CD14-positive monocyte (primary cell): ENCODE measurements at places on chromosomes 11 and 22.
A peak's percentile ranks its signal among the peaks of the same experiment; 100 is the strongest.

GRCh38 chr11:121933694-121934093, 182.3 kb downstream of the BLID start:
- DNase-seq, result no peak
- H3K4me3 ChIP-seq, result no peak overlapping the region
- no peak overlapping the region for H3K27ac ChIP-seq
- H3K27me3 ChIP-seq, result peaks cover 16% of the 10 kb centered on the region
- H3K36me3 ChIP-seq, result no peaks in the 10 kb centered on the region

DNA sequence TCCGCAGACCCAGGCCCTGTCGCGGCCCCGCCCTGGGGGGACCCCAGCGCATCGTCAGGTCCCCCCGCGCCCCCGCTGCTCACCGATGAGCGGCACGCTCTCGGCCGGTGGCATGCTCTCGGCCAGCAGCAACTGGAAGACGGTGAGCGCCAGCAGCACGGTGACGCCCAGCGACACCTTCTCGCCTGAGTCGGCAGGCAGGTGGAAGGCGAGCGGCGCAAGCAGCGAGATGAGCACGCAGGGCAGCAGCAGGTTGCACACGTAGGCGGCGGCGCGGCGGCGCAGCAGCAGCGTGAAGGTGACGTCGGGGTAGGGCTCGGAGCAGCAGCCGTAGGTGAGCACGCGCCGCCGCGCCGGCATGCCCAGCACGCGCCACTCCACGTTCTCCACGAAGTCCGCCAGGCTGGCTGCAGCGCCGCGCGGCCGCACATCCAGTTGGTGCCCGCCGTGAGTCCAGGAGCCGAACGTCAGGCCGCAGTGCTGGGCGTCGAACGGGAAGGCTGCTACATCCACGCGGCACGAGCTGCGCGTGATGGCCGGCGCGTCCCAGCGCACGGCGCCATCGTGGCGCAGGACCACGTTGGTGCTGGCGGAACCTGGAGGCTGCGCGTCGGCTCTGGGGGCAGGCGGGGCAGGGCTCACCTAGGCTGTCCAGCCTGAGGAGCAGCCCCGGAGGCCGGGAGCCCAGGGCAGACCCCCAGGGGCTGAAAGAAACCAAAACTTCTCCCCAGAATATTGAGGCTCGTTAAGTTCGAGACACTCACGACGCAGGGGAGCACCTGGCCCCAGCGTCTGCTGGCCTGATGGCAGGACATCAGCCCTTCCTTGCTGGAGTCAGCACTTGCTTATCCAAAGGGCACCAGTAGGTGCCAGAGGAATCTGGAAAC, 3.8 kb downstream of the CHRNA10 start:
- H3K4me3 ChIP-seq, result no peak overlapping the region
- peaks cover 44% of the 10 kb centered on the region for H3K36me3 ChIP-seq

DNA sequence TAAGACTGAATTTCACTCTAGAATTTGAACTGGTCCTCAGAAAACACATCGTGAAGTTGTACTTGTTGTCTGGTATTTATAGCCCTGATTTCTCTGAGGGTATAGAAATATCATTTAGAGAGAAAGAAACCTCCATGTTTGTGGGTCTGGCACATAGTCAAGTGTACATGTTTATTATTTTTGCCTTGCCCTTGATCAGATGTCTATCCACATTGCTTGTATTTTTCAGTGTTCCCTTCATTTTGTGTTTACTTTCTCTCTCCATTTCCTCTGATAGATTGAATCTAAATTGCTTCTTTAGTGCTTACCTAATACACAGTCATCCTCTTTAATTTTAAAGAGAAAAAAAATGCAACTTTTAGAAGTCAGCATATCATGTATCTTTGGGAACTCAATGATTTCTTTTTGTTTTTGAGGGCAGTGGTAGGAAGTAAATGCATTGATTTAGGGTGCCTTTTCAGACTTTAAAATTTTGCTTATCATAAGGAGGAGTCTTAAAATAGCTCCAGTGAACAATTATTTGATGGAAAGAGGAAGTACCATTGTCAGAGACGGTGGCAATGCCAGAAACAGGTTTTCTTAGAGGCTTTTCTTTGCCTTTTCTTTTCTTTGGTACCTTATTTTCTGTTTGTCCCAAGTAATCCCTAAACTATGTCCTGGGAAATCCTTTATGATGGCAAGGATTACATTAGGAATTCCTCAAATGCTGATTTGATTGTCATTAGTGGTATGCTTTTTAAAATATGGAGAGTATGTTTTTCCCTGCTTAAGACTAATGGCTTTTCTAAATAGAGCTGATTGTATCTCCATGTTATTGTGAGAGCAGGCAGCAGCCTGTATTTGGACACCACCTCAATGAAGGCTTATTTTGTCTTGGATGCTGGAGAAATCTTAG, 29.8 kb upstream of the TECTA start:
- no peaks in the 10 kb centered on the region for H3K4me1 ChIP-seq
- H3K36me3 ChIP-seq, result peaks cover 8% of the 10 kb centered on the region
- DNase-seq, result no peak
- no peak overlapping the region for H3K4me3 ChIP-seq

GRCh38 chr11:19595499-19595839, 117.2 kb upstream of the NAV2 start:
- no peak overlapping the region for H3K27ac ChIP-seq
- DNase-seq, result no peak
- H3K36me3 ChIP-seq, result no peaks in the 10 kb centered on the region
- no peak overlapping the region for H3K4me3 ChIP-seq
- no peaks in the 10 kb centered on the region for H3K4me1 ChIP-seq
- no peaks in the 10 kb centered on the region for H3K27me3 ChIP-seq

- H3K27ac ChIP-seq, result no peak overlapping the region
- no peaks in the 10 kb centered on the region for H3K27me3 ChIP-seq
- no peak for DNase-seq
- H3K4me1 ChIP-seq, result no peaks in the 10 kb centered on the region
Measured at GRCh38 chr11:99371257-99371656, 350.5 kb downstream of the CNTN5 start.

DNA sequence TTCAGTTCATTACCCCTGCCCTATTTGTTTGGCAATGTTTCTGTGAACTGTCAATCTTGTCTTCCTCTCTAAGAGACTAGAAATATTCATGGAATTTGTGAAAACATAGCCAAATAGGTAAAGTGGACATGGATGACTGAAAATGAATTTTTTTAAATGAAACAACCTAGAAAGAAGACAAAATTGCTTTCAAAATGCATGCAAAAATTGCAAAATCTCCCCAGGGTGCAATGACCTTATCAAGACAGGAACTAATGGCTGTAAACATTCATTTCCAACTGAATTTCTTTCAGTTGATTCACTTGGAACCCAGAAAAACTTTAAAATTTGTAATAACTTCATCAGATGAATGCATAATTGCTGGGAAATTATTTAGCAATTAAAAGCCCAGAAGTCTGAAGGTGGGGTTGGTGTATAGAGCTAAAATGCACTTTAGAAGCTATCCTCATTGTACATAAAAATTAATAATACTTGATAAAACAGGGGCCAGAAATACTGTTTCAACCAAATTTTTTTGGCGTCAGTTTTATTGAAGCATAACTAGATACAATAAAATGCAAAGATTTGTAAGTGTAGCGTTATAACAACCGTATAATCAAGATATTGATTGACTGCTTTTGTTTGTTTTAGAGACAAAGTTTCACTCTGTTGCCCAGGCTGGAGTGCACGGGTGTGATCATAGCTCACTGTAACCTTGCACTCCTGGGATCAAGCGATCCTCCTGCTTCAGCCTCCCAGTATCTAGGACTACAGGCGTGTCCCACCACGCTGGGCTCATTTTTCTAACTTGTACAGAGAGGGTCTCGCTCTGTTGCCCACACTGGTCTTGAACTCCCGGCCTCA, 27.6 kb upstream of the SLC35C1 start:
- no peaks in the 10 kb centered on the region for H3K36me3 ChIP-seq
- H3K4me1 ChIP-seq, result peaks cover under 1% of the 10 kb centered on the region
- no peak for DNase-seq
- peaks cover 3% of the 10 kb centered on the region for H3K27me3 ChIP-seq
- H3K4me3 ChIP-seq, result no peak overlapping the region
- H3K27ac ChIP-seq, result no peak overlapping the region

- H3K36me3 ChIP-seq, result no peaks in the 10 kb centered on the region
- no peak for DNase-seq
- H3K4me1 ChIP-seq, result no peaks in the 10 kb centered on the region
- H3K27ac ChIP-seq, result no peak overlapping the region
- H3K27me3 ChIP-seq, result no peaks in the 10 kb centered on the region
- no peak overlapping the region for H3K4me3 ChIP-seq
Measured at GRCh38 chr22:48070083-48070482, 1307.6 kb downstream of the TBC1D22A start.

- no peak overlapping the region for H3K27ac ChIP-seq
- no peaks in the 10 kb centered on the region for H3K27me3 ChIP-seq
- H3K4me1 ChIP-seq, result no peaks in the 10 kb centered on the region
- no peaks in the 10 kb centered on the region for H3K36me3 ChIP-seq
Measured at GRCh38 chr11:84543367-84544159, 1083.6 kb downstream of the DLG2 start.

DNA sequence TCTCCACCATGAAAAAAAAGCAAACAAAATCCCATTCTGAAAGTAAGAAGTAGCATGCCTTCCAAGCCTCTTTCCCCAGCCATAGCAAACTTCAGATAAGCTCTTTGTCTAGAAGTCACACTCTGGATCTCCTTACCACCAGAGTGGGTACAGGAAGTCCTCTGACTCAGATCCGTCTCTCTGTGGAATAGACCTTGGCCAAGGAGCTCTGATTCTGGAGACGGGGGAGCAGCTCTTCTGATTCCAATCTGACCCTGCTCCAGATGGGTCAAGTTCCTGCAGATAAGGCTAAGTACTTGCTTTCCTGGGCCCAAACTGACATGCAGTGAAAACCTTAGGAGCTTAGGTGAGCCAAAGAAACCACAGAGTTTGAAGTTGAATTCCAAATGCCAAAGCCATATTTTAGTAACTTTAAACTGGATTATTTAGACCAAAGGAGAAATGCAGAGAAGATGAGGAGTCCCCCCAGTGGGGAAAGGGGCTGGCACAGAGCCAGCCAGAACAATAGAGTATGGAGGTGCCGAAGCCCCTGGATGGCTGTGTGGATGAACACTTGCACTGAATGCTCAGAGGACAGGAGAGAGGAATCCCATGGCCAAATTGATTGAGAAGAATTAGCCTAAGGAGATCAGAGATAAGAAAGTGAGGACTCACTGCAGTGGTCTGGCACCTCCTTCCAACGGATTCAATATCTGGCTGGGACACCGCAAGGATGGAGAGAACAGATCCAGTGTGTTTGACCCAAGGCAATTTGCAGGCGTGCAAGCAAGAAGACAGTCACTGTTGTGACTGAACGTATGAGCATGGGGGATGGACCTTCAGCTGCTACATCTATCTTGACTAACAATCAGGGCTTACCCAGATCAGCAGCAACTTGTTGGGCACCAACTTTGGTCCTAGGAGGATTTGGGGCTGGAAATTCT, 54.9 kb downstream of the ENDOD1 start:
- no peak overlapping the region for H3K4me3 ChIP-seq
- H3K4me1 ChIP-seq, result no peaks in the 10 kb centered on the region
- no peaks in the 10 kb centered on the region for H3K36me3 ChIP-seq
- no peak overlapping the region for H3K27ac ChIP-seq
- DNase-seq, result no peak

GRCh38 chr11:66347425-66348276, at the start of gene B4GAT1:
Gene B4GAT1 (minus strand): TSS chr11:66347629. CDS start chr11:66347545, 84 bp downstream.
- peak within 1 kb of the TSS; percentile 64 for H3K4me3 ChIP-seq
- H3K27ac ChIP-seq, result no peak within 1 kb of the TSS
- peak; percentile 62 for DNase-seq

DNA sequence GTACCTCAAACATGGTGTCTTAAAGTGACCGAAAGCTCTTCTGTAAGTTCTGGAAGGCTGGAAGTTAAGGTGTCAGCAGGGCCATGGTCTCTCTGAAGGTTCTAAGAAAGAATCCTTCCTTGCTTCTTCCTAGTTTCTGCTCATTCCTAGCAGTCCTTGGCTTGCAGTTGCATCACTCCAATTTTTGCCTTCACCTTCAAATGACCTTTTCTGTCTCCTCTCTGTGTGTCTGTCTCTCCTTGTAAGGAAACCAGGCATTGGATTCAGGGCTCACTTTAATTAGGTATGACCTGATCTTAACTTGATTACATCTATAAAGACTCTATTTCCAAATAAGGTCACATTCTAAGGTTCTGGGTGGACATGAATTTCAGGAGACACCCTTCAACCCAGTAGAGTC, 8.7 kb downstream of the AASDHPPT start:
- no peaks in the 10 kb centered on the region for H3K27me3 ChIP-seq
- H3K36me3 ChIP-seq, result peaks cover 19% of the 10 kb centered on the region
- H3K4me3 ChIP-seq, result no peak overlapping the region
- H3K4me1 ChIP-seq, result no peaks in the 10 kb centered on the region
- no peak for DNase-seq

DNA sequence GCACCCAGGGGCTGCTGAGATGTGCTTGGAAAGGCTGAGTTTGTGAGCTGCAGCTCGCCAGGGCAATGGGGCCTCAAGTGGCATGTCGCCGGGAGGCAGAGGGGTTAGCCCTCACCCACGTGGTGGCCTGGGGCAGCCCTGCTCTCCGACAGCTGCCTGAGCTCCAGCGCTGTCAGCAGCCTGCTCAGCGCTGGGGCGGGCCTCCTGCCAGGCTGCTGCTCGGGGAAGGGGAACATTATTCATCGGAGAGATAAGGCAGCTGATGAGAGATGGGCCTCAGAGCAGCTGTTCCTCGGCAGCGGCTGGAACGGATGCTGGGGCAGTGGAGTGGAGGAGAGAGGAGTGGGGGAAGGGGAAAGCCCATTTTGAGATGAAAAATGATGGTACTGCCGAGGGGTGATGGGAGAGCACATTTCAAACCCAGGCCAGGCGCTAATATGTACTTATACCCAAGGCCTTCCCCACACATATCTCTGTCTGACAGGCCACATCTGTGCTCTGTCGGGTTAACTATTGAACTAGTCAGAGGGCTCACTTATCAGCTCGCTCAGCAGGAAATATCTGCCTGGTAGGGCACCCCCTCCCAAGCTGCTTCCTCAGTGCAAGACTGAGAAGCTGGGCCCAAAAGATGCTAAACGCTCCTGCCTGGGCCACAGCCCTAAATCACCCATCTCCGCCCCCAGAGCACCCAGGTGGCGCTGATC, 79.5 kb downstream of the TIMP3 start:
- H3K36me3 ChIP-seq, result no peaks in the 10 kb centered on the region
- H3K4me3 ChIP-seq, result no peak overlapping the region
- DNase-seq, result no peak
- peaks cover 19% of the 10 kb centered on the region for H3K27me3 ChIP-seq

DNA sequence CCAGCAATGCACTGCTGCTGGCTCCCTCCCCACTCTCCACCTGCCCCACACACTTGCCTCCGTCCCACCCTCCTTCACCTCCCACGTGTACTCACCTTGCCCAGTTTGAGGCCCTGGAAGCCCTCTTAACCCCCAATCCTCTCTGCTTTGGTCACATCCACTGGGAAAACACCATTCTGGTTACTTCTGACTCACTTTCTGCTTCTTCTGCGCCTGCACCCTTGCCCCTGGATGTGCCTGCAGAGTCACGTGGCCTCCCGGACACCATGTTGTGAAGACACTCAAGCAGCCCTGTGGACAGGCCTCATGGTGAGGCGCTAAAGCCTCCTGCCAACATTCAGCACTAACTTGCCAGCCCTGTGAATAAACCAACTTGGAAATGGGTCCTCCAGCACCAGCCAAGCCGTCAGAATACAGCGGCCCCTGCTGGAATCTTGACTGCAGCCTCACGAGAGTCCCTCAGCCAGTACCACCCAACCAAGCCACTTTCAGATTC, 2.6 kb upstream of the NAALADL1 start:
- H3K4me1 ChIP-seq, result peaks cover 8% of the 10 kb centered on the region
- H3K27me3 ChIP-seq, result no peaks in the 10 kb centered on the region
- no peak overlapping the region for H3K4me3 ChIP-seq
- H3K27ac ChIP-seq, result no peak overlapping the region
- no peaks in the 10 kb centered on the region for H3K36me3 ChIP-seq
- DNase-seq, result no peak

- no peak overlapping the region for H3K4me3 ChIP-seq
- H3K4me1 ChIP-seq, result peaks cover 62% of the 10 kb centered on the region
- peaks cover 4% of the 10 kb centered on the region for H3K27me3 ChIP-seq
- H3K36me3 ChIP-seq, result no peaks in the 10 kb centered on the region
Measured at GRCh38 chr22:45265535-45265934, 19.2 kb upstream of the UPK3A start.
